ENCODE measurements at places on chromosomes 1 and 21.

GRCh38 chr1:3679098-3679555 lies 26.8 kb downstream of the TP73 start:
- DNase-seq, result no peak

DNA sequence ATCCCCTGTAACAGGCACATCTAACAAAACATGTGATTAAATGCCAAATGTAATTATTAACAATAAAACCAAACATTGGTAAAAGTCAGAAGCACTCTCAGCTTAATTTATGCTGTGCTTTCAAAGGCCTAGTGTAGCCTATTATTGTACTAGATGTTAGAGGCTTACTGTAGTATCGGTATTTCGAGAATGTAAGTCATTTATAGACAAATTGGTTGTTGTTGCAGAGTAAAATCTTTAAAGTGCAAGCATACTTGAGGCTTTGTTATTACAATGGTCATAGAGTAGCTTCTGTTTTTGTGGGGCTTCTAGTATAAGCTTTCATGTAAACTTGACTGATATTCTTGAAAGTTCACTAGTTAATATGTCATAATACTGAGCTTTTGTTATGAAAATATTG lies 965.8 kb downstream of the PLA2G4A start:
- no peak for DNase-seq

- no peak for DNase-seq
Measured at GRCh38 chr1:192826791-192827546, 18.1 kb downstream of the RGS2 start.

GRCh38 chr1:248111157-248111556 lies 16.2 kb downstream of the OR2L13 start:
- no peak for DNase-seq

GRCh38 chr1:242546849-242547729 lies 22.6 kb upstream of the PLD5 start:
- DNase-seq, result no peak

DNA sequence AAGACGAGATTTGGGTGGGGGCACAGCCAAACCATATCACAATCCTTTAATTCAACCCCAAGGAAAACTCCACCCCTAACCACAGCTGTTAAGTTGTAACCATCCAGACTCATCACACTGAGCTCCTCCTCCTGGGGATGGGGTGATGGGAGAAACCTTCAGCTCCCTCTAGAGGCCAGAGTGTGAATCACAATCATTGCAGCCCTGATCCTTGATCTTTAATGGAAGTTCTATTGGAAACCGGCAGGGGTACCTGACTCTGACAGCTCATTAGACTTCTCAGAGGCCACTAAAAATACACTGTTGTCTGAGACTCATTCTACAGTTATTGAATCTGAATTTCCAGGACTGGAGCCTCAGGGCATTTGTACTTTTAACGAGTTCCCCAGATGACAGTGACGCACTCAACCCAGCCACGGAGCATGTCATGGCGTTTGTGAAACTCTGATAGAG lies 127.2 kb downstream of the IGSF21 start:
- peak; percentile 8 for DNase-seq

DNA sequence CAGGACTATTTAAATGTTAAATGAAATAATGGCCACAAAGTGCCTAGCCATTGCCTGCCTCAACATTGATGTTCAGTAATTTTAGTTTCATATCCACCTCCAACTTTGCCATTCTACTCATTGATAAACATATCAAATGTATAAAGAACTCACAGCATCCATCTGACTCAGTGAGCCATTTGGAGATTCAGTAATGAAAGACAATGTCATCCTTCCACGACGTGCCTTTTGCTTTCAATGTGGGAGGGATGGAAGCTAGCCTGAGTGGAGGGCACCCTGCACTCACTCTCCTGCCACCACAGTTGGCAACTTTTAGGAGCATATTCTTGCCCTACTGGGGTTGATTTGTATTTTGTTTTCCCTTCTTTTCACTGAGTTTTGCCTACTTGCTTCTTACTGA lies 151.5 kb downstream of the GLUL start:
- DNase-seq, result no peak

DNA sequence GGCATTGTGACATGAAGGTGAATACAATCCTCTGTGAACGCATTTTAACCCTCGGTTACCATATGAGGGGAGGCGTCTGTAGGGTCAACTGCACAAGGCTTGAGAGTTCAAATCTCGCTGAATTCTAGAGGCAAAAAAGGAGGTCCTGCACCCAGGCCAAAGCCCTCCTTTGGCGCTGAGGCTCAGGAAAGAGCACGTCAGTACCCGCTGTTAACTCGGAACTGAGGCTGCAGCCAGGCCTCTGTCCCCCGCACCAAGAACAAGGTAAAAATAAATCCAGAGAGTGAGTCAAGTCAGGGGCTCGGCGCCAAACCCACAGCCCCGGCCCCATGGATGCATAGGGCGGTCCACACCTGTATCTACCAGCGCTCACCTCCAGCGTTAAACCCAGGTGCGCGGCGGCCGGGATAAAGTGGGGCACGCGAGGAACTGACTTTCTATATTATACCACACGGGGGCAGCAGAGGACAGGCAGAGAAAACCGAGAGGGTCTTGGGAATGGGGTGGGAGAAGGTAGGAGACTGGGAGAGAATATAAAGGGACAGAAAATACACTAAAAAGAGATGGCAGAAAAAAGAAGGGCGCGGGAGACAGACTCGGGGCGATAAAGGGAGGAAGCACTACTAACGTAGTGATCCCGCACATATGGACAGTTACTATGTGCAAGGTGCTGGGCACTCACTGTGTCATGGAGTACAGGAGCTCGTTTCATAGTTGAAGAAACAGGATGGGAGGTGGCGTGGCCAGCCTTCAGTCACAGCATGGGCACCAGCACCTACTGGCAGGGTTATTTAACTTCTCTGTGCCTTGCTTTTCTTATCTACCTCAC lies 54.9 kb downstream of the DMRTA2 start:
- peak; percentile 49 for DNase-seq

DNA sequence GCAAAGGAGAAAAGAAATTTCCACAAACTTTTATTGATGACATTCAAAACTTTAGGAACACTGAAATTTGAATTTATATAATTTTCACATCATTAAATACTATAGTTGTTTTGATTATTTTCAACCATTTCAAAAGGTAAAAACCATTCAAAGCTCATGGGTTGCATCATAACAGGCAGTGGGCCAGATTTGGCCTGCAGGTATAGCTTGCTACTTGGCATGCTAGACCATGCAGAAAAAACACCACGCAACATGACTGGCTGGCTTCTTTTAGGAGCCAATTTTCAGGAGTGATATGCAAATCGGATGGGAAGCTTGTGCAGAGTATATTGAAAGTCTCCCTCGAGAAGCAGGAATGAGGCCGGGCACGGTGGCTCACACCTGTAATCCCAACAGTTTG lies 144.8 kb downstream of the GLUL start:
- no peak for DNase-seq

GRCh38 chr1:29643281-29643680 lies 407.0 kb downstream of the PTPRU start:
- peak; percentile 4 for DNase-seq

DNA sequence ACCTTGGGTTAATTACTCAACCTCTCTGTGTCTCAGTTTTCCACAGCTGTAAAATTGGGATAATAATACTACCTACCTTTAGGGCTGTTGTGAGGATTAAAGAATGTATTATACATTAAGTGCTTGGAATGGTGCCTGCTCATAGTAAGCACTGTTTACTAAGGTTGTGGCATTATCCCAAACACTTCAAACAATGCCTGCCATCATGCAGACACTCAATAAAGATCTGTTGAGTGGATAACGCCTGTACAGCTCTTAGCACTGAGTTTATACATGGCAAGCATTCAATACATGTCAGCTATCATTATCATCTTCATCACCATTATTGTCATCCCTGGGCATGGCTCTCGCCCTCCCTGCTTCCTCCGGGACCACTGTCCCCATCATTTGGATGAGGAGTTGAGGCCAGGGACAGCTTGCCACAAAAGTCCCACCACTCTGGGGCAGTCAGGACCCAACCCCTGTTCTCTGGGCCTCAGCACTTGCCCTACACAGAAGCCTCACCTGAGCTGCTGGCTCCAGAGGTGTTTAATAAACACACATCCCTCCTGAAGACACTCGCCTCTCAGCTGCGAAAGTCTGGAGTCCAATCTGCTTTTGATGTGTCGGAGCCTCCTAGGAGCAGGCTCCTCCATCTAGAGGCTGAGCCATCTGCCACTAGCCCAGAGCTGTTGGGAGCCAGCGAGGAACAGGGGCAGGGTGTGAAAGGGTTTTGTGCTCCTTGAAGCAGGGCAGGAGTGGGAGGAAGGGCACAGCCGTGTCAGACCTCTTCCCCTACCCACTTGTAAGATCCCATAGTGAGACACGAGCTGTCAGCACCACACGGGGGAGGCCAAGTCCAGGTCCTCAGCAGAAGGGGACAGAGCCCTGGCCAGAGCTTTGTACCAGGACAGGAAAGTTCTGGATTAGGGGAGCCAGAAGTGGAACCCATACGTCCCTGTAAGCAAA lies 80.9 kb upstream of the ZC3H12A start:
- no peak for DNase-seq

GRCh38 chr1:91877574-91878208 lies 8.3 kb downstream of the TGFBR3 start:
- no peak for DNase-seq

- no peak for DNase-seq
Measured at GRCh38 chr1:1432951-1433803, 2.3 kb upstream of the VWA1 start.

DNA sequence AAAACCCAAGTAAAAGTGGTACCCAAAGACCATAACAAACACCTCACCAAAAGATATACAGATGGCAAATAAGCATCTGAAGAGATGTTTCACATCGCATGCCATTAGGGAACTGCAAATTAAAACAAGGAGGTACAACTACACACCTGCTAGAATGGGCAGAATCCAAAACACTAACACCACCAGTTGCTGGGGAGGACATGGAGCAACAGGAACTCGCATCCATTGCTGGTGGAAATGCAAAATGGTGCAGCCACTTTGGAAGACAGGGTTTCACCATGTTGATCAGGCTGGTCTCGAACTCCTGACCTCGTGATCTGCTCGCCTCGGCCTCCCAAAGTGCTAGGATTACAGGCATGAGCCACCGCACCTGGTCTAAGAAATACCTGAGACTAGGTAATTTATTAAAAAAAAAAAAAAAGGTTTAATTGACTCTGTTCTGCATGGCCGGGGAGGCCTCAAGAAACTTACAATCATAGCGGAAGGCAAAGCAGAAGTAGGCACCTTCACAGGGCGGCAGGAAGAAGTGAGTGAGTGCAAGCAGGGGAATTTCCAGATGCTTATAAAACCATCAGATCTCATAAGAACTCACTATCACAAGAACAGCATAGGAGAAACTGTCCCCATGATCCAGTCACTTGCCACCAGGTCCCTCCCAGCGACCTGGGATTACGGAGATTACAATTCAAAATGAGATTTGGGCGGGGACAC lies 30.2 kb upstream of the PRSS38 start:
- no peak for DNase-seq

GRCh38 chr1:107548276-107548675 lies 407.4 kb downstream of the NTNG1 start:
- no peak for DNase-seq

DNA sequence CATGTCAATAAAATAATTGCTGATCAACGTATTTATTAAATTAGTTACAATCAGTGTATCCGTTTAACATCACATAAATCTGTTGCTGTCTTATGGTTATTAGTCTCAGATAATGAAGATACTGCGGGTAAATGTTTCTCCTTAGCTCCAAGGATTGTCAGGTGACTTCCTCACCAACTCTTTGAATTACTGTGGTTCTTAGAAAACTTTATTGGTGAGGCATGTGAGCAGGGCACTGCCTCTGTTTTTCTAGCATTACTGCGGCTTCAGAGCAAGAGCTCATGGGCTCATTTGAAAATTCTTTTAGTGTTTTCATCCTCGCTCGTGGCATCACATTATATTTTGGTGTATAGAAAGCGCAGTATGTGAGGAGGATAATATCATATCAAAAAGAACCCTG lies 555.9 kb downstream of the LMO4 start:
- DNase-seq, result no peak

DNA sequence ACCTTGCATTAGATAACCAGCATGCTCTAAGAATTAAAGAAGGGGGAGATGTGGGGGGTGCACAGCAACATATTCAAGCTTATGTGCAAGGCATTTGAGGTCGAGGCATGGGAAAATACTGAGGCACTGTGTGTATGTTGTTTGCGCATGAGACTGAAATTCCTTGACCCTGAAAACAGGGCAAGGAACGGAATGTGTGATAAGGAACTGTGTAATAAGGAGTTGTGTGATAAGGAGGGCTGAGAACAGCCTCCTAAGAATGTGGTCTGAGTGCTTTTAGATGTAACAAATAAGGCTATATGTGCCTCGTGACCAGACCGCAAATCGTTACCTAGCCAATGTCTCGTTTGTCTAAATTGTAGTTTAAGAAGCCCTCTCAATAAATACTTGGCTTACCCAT lies 26.5 kb upstream of the ITLN1 start:
- DNase-seq, result no peak

DNA sequence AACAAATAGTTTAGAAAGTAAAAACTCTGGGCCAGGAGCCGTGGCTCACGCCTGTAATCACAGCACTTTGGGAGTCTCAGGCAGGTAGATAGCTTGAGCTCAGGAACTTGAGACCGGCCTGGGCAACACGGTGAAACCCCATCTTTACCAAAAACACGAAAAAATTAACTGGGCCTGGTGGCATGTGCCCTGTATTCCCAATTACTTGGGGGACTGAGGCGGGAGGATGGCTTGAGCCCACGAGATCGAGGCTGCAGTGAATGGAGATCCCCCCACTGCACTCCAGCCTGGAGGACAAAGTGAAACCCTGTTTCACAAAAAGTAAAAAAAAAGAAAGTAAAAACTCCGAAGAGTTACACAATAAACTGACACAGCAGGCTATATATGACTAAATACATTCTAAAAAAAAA lies 10.6 kb downstream of the CEP170 start:
- DNase-seq, result no peak

- no peak for DNase-seq
Measured at GRCh38 chr1:154821083-154821482, 49.0 kb downstream of the KCNN3 start.

GRCh38 chr1:238312969-238313368 lies 422.2 kb upstream of the ZP4 start:
- DNase-seq, result no peak

DNA sequence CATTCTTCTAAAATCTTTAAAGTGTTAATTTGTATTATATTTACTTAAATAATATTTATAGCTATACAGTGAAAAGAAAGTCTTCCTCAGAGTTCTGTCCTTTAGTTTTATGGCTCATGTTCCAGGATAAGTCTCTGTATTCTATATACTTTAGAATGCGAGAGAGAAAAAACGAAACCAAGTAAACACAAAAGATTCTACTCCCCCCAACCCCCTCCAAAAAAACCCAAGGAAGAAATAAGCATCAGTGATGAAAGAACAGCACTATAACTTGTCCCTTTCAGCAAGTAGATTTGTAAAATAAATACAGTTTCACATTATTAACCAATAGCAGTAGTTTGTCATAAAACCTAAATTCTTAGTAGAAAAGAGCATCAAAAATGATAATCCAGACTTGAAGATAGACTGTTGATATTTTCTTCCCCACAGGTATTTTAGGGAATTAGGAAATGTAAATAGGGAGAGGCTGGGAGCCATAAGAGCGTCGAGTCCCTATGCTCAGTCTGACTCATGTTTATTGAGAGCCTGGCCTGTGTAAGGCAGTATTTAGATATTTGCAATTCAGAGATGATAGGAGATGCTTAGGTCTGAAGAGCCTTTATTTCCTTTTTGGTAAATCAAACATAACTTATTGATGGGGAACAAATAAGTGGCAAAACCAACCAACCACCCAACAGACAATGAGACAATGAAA lies 35.5 kb downstream of the CDC14A start:
- no peak for DNase-seq

All from activated CD4-positive, alpha-beta T cell treated with anti-CD3 and anti-CD28 coated beads, Interleukin-2, amount 10 ng/mL, durations not matched to agents 7 days and 5 days (primary cell).